WTC11 (cell line): ENCODE measurements at places on chromosomes 6 and 20.
A peak's percentile ranks its signal among the peaks of the same experiment; 100 is the strongest.

GRCh38 chr6:137910424-137910834, 43.4 kb downstream of the TNFAIP3 start:
- no peak for DNase-seq

DNA sequence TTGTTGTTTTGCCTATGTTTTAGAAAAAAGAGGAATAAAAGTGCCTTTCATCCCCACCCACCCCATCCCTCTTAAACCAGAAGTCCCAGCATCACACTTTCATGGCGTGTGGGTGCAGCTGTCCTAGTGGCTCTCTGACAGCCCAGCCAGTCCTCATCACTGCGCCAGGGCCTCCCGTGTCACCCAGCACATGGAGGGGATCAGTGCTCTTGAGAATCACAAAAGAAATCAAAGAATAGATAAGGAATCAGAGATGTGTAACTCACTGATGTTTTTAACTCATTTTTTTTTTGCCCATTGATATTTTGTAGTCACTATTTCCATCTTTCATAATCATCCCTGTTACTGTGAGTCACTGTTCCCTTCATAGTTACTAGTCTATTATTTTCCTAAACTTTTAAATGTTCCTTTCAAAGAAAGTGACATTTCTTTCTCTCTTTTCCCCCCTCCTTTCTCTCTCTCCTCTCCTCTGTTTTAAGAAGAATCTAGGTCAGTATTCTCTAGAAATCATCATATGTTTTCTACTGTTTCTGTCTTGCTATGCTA, 78.6 kb downstream of the AIG1 start:
- no peak for DNase-seq

DNA sequence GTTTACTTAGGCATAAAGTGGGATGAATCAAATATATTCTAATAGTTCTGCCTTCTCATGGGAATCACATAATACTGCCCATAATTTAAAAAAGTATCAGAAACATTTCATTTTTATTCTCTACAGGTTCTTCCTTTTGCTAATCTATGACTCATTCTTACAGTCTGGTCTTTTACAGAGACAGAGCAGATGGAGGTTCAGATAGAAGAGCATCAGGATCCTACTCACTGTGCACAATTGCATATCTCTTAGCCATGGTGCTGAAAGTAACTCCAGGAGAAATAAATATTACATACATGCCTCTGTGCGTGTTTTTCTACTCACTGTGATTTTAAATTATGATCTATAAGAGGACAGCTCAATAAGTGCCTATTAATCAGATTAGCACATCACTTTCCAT, 16.3 kb upstream of the OR2B6 start:
- DNase-seq, result no peak

GRCh38 chr6:73624896-73625295, 28.9 kb downstream of the SLC17A5 start:
- DNase-seq, result no peak

DNA sequence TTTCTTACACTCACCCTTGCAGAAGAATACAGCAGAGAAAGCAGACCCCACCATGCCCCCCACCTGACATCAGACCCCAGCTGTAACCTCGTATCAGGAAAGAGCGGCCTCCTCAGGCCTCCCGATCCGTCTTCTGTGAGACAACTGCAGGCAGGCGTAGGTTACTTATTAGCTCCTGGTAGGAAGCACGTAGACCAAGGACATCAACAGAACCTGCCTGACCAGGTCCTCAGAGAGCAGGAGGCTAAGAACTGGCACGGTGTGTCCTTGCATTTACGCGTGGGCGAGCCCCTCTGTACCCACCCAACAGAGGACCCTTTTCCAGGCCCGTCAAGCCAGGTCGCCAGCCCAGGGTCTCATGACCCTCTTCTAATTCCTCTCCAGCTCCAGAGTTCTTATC, 51.0 kb downstream of the ABHD12 start:
- no peak for DNase-seq

DNA sequence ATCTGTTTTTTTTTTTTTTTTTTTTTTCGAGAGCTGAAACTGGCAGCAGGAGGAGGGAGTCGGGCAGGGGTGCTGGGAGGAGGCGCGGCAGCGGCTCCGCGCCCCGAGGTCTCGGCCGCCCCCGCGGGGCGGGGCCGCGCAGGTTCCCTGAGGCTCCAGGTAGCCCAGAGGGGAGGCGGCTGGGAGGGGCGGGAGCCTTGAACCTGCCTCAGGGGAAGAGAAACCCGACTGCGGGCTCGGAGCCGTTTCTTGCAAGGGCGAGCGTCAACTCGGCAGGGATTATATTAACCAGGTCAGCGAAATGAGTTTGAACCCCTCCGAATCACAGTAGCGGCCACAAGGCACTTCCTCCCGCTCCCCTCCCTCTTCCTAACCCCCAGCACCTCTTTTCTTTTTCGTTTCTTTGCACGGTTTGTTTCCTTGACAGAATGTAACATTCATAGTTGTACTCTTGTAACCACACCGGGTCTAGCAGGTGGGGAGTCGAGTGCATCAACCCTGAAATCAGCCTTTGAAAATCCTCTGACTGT, 2.0 kb downstream of the MYB start:
- peak; percentile 68 for DNase-seq

- no peak for DNase-seq
These were observed 4.7 kb downstream of the BTN2A2 start for GRCh38 chr6:26387565-26387964.

- peak; percentile 38 for DNase-seq
These were observed 53.0 kb downstream of the ADAT2 start for GRCh38 chr6:143397227-143398222.

DNA sequence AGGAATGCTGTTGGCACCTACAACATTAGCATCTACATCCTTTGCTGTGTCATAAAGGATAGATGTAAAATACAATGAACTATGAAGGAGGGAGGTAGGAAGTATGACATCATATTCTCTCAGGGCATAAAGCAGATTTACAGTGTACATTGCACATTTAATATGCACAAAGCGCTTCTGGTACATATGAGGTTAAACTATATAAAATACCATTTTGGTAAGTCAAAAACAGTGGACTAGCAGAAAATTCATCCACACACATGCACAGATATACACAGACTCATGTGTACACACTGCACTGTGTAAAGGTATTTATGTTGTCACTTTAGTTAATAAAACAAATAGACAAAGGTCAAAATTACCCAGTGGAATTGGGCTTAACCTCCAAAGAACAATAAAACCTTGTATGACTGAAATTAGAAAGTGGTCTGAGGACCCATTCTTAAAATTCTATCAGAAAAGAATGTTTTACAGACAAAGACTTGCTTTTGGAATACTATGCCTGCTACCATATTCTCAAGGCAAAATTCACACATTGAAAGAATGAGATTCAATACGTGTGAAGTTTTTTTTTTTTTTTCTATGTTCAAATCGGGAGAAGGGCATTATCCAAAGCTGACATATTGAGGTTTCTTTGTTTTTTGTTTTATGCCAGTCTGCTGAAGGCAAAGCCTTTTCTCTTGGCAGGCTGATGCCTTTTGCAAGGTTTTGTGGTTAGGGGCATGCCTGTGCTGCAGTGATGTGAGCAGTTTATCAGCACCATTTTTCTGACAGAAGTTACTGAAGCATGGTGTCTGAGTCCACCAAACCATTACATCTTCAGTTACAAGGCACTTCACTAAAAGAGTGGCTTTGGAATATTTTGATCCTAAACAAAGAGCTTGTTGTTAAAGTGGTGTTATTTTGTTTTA, 199.0 kb downstream of the PLCB1 start:
- DNase-seq, result no peak

- DNase-seq, result no peak
These were observed 9.0 kb downstream of the MYLK4 start for GRCh38 chr6:2741756-2742155.

DNA sequence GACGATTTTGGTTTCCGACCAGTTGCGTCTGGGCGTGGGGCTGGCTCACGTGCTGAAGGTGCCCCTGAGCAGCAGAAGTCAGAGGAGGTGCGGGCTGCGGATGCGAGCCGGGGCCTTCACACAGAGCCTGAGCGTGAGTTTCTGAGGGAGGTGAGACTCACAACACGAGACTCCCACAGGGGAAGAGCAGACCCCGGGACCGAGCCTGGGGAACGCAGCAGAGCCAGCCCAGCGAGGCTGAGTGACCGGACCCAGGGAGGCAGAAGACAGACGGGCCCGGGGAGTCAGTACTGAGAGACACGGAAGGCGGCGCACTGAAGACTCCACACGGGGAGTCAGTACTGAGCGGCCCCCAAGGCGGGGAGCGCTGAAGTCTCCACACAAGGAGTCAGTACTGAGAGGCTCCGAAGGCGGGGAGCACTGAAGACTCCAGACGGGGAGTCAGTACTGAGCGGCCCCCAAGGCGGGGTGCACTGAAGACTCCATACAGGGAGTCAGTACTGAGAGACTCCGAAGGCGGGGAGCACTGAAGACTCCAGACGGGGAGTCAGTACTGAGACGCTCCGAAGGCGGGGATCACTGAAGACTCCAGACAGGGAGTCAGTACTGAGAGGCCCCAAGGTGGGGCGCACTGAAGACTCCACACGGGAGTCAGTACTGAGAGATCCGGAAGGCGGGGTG, 77.8 kb downstream of the DLL1 start:
- DNase-seq, result no peak

GRCh38 chr6:3245216-3245615, 13.5 kb upstream of the PSMG4 start:
- no peak for DNase-seq

GRCh38 chr6:56959938-56960337, 5.0 kb downstream of the BEND6 start:
- no peak for DNase-seq

DNA sequence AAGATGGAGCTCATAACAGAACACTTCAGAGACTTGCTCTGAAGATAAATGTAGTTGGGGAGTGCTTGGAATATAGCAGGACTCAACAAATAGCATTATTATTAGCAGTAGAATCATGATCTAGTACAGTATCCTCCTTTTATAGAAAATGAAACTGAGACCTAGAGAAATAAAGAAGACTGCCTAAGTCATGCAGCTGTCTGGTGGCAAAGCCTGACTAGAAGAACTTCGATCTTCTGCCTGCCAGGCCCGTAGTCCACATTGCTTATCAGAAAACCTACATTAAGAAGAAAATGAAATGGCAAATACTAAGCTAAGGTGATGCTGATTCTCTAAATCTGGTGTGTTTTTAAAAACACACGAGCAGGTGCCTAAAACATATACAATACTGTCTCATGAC, 46.4 kb upstream of the DST start:
- DNase-seq, result no peak

DNA sequence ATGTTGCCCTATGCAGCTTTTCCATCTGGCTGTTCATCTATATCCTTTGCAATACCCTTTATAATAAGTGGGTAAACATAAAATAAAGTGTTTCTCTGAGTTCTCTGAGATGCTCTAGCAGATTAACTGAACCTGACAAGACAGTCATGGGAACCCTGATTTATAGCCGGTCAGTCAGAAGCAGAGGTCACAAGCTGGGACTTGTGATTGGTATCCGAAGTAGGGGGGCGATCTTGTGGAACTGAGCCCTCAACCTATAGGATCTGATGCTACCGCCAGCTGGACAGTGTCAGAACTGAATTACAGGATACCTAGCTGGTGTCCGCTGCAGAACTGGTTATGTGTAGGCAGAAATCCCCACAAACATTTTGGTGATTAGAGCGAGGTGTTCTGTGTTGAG, 39.0 kb downstream of the SLC17A5 start:
- DNase-seq, result no peak

GRCh38 chr6:116386581-116387299, 16.0 kb downstream of the DSE start:
- DNase-seq, result no peak

GRCh38 chr6:53641348-53641747, 24.2 kb downstream of the KLHL31 start:
- DNase-seq, result no peak

DNA sequence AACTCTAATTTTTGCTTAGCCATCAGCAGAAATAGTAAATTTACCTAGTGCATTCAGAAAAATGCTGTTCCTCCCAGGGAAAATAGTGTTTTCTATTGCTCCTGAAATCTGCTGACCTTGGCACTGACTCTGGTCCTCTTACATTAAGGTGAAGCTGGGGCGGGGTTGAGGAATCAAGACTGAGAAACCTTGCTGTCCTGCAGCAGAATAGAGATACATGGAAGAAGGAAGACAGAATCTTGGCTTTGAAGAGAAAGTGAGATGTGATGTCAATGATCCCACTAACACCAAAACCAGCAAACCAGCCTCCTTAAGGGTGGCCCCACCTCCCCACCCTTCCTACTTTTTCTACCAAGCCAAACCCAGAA, 840 bp upstream of the LY86 start:
- DNase-seq, result no peak

DNA sequence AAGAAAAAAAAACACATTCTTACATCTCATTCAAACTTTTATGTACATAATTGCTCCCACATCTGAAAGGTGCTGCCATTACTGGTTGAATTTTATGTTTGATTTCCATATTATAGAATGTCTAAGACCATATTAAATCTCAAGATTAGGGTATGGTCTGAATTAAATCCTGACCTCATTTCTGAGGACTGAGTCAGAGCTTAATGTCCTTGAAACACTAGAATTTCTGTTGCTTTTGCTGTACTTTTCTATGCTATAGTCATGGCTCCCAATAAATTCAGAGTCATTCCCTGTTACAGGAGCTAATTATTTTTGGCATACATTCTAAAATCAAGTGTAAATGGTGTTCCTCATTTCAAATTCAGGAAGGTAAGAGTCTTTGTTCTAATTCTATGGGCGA, 285.3 kb upstream of the MANEA start:
- DNase-seq, result no peak

DNA sequence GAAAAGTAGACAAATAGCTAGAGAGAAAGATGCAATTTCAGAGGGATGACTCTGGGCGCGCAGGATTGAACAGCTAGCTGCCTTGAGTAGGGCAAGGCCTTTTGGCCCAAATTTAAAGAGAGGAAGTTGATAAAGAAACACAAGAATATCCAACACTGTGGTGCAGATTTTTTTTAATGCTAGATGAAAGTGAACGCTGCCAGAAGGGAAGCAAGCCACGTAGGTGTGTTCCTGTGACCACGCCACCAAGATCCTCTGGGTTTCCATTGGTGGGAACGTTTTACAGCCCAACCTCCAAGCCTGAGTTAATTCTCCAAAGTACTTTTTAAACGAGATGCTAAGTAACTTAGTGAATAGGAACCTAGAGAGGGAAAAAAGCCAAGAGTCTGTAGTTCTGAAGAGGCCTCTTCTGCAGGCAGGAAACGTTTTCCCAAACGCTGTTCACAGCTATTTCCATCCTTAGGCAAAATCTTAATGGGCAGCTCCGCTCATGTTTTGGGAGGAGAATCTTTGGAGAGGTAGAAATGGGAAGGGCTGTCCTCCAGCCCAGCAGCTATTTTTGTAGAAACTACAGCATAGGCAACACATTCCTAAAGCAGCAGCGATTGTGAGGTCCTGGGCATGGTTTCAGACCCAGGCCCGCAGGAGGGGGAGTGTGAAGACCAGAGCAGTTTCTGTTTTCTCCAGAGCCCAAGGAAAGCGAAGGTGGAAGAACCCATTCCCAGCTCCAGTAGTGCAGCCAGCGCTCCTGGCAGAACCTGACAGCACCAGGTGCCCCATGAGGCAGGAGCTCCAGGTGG, 8.2 kb downstream of the LY86 start:
- DNase-seq, result no peak
